ENCODE measurements at places on chromosomes 12 and 14.

DNA sequence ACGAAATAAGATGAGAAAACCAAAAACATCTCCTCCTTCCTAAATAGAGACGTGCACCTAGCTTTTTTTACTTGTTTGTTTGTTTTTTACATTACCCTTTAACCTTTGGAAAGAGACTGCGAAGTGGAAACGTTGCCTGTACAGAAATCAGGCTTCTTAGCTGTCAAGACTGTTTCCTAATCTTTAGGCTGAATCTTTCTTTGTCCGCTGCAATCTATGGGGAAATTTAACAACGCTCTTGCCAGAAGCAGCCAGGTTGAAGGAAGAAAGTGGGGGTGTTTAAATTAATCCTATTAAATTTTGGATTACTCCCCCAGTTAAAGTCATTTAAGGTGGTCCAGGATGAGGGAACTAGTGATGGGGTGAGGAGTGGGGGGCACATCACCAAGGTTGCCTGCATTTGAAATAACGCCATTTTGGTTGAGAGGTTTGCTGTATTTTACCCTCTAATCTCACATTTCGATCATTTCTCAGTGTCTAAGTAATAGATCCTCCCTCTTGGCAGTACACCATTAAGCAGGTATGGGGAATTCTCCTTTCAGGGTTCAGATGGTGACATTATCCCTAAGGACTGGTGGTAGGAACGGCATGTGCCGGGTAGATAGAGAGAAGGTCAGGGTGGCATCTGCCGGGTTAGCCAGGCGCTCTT is 2.6 kb downstream of the FLRT2 start:
- no peak for DNase-seq

DNA sequence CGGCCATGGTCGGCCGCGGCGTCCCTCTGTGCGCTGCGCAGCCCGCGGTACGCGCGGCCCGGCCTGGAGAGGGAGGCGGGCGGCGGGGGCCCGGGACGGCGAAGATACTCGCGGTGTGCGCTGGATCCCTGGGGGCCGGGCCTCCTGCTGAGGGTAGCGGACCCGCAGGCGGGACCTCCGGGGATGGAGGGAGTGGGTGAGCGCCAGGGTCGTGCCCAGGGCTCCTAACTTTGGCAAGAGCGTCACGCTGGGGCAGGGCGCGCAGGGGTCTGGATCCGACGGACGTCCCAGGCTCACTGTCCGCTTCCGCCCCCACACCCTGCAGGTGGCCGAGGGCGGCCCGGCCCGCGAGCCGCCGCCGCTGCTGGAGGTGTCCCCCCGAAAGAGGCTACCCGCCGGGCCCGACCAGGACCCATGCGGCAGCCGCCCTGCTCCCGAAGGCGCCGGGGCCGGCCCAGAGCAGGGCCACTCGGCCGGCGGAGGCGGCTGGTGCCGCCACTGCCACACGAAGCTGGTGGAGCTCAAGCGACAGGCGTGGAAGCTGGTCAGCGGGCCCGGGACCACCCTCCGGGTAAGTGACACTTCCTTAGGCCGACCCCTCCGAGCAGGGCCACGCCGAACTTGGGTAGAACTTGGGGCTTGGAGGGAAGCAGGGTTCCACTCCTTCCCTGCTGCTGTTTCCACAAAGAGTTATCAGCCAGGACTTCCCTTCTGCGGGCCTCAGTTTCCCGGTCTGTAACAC is 502 bp downstream of the KIF26A start:
- no peak for DNase-seq

GRCh38 chr12:66197495-66197921 is 8.5 kb downstream of the IRAK3 start:
- DNase-seq = no peak

GRCh38 chr14:45742187-45742586 is 489.2 kb upstream of the MIS18BP1 start:
- DNase-seq = no peak

DNA sequence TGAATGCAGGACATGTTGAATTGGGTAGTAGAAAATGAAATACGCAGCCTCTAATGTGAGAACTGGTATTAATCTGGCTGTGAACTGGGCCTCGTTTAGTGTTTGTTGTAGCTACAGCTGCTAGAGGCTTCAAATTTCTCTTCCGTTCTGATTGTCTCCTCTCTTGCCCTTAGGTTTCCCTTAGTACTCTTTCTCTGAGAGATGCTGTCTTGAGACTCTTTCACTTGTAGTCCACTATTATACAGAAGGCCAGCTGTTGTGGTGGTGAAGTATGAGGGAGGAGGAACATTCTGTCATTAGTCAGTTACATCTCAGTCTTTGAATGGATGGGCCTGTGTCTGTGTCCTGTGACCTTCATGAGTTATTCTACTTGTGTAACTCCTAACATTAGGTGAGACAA is 322.0 kb downstream of the TMTC2 start:
- DNase-seq = no peak

All from NCI-H1930 (cell line).